ENCODE measurements at places on chromosomes 2 and 18. TPM values are rescaled to one million over a fixed set of nuclear protein-coding genes. Genes with fewer than 3 reads are reported as not detected.

The KCNJ3 gene
- total RNA-seq, result not detected

The LRATD1 gene
- not detected for total RNA-seq

The RSAD2 gene
- total RNA-seq, result 0.09 TPM

The NEUROD1 gene
- not detected for total RNA-seq

The PDK1 gene
- 7.7 TPM for total RNA-seq

The IL1A gene
- total RNA-seq, result 0.99 TPM

DNA sequence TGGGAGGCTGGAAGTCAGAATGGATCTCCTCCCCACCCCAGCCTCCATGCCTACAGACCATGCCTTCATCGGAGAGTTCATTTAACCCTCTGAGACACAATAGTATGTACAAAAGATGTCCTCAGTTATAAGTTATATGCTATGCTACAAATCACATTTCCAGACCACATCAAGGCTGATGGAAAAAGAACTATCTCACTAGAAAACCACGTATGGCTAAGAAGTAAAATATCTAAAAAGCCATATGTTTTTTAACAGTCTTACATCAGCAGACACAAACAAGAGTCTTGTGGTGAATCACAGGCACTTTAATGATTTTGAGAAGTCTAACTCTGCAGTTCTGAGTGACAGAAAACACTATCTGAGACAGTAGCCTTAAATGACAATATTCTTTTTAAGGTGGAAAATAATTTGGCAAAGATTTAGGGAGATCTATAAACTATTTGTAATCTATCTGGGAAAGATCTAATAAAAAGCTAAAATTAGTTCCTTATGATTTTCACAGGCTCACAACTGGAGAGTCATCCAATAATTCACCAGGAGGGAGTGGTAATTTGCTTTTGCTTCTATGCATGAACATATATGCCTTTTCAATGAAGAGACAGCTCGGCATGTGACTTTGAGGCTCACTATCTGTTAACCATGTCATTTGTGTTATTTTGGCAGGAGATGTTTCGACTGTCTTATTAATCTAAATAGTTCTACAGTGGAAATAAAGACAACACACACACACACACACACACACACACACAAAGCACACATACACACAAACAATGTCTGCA lies 197.5 kb downstream of the IRS1 start:
- DNase-seq, result no peak

DNA sequence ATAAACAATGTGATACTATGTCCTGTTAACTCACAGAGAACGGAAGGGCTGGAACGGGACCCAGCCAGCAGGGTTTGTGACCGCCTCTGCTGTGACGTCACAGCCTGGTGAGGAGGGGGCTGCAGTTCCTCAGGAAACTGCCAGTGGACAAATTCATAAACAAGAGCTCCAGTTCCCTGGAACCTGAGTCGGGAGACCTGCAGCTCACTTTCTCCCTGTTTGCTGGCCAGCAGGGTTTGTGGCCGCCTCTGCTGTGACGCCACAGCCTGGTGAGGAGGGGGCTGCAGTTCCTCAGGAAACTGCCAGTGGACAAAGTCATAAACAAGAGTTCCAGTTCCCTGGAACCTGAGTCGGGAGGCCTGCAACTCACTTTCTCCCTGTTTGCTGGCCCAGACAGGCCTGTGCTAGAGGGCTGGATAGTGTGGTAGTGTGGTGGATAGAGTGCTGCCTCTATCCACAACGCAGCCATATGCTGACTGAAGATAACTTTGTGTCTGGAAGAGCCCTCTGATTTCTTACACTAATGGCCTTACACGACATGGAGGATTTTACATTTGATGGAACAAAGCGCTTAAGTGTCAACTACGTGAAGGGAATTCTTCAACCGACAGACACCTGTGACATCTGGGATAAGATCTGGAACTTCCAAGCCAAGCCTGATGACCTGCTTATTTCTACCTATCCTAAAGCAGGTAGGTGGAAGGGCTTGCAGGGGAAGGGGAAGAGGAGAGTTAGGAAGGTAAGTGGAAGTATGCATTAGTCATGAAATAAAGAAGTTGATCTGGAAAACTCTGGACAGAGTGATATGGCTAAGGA lies at the start of gene SULT1C4:
Gene SULT1C4, plus strand, starts transcription at position 140 of the 816 bp plus-strand sequence. Its CDS starts 384 bp downstream, at position 524.
- peak; percentile 95 for DNase-seq

DNA sequence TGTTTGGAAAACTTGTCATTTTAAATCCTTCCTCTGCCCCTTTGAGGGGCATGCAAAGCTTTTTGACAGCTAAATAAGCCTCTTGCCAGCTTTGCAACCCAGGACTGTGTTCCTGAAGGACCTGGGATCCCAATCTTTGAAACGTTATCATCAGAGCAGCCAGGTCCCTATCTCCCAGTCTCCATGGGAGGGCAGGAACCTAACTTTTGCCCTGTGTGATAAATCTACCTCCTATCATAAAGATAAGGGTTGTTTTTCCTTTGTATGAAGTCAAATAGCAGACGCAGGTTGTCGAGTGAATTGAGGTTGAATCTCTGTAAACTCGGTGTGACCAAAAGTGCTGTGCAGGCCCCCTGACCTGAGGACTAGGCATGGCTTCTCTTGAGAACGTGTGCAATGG lies 30.1 kb downstream of the TPRKB start:
- peak; percentile 8 for DNase-seq

DNA sequence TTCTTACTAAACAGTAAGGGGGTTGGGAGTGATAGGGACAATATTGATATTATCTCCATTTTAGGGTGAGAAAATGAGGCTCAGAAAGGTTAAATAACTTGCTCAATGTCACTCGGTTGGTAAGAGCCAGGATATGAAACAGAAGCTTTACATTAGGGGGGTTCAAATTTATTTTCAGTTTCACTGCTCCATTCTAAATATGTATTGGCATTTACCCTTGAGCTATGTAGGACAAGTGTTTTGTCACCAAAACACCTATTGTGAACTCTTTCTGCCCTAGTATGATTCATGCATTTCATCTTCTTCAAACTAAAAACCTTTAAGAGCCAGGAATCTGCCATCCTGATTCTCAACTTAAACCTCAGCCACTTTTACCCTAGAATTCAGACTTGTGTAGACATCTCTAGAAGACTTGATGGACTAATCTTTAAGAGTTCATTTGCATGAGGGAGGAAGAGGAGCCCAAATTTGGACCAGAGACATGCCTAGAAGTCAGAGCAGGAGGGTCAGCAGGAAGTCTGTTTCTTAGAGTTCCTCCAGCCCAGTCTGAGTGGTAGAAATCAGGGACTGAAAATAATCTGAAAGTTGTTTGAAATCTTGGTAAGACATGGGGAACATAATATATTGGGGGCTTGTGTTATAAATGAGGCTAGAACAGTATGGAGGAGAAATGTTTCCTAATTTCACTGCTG lies 129.4 kb upstream of the ATP5MC3 start:
- DNase-seq, result no peak

DNA sequence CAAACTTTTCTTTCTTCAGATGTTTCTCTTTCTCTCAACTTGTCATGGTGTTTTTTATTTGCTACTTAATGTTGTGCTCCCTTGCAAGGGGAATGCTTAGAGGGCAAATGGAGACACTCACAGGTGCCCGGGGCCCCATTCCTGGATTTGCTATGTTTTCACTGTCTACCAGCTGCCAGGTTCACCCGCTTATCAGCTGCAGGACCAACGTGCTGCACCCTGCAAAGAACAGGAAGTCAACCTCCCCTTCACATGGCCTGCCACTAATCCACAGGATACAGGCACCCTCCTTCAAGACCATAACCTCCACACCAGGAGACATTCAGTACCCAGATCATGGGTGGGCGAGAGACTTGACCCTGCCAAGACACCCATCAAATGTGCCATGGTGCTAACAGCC lies 237.6 kb upstream of the STON1 start:
- DNase-seq, result no peak

GRCh38 chr2:50515638-50516037 lies 516.3 kb downstream of the NRXN1 start:
- no peak for DNase-seq

GRCh38 chr2:206983161-206983859 lies 44.0 kb downstream of the CPO start:
- no peak for DNase-seq

GRCh38 chr18:50776383-50776782 lies 43.4 kb downstream of the MRO start:
- DNase-seq, result no peak
